NAMALWA (cell line): ENCODE measurements at places on chromosomes 2 and 18.

DNA sequence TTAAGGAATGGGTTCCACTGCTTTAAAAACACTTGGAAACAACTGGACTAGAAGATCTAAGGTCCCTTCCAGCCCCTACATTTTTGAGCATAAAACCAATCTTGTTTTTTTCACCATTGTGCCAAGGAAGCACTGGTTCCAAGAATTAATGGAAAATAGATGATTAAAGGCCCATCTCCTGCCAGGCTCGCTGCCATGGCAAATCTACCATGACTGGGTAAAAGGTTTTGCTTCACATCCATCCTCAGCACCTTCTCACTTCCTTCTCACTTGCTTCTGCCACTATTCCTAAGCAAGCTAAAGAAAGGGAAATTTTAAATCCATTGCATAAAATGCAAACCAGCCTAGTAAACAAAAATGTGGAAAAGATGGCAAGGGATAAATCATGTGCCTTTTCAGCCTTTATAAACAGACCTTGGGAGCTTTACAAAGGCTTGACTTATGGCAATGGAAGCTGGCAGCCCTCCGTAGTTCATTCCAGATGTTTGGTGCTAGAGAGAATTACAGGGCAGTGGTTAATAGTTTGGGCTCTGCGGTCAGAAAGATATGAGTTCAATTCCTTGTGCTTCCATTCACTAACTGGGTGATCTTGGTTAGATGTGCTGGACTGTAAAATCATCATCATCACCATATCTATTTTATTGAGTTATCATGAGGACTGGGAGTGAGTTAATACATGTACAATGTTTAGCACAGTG is 27.0 kb upstream of the ST3GAL5 start:
- no peak for DNase-seq

DNA sequence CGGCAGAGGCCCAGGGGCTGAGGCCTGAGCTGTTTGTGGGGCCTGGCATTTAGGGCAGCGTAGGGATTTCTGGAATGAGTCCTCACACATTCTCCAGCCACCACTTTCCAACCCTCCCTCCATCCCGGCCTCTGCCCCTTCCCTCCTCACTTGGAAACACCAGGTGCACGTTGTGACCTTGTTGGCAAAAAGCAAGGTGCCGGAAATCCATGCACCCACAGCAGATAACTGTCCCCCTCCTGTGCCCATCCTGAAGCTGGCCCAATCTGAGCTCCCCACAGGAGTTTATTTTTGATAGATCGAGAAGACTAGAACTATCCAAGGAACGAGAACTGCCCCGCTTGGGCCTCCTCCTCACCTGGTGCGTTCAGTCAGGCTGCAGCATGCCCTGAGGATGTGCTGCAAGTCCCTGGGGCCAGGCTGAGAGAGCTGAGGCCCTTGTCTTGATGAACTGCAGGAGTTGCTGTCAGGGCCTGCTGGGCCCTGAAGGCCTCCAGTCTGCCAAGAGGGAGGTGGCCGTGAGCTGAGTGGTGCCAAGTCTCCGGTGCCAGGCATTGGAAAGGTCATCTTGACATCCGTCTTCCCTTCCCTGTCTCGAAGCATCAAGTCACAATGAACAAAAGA is 55.8 kb downstream of the CTIF start:
- no peak for DNase-seq

GRCh38 chr2:197426723-197427603 is 7.9 kb downstream of the SF3B1 start:
- no peak for DNase-seq

- DNase-seq: peak; percentile 20
Observed at GRCh38 chr18:31241900-31242409, 76.0 kb upstream of the DSG1 start.
